ENCODE measurements at places on chromosomes 11 and 22.

- no peak for DNase-seq
These were observed 30.4 kb upstream of the MICAL2 start for GRCh38 chr11:12079726-12080556.

- DNase-seq, result no peak
These were observed at the start of gene PNPLA5 for GRCh38 chr22:43891360-43892182. Gene PNPLA5, minus strand, starts transcription at chr22:43892013. Its CDS starts 133 bp downstream, at chr22:43891880.

DNA sequence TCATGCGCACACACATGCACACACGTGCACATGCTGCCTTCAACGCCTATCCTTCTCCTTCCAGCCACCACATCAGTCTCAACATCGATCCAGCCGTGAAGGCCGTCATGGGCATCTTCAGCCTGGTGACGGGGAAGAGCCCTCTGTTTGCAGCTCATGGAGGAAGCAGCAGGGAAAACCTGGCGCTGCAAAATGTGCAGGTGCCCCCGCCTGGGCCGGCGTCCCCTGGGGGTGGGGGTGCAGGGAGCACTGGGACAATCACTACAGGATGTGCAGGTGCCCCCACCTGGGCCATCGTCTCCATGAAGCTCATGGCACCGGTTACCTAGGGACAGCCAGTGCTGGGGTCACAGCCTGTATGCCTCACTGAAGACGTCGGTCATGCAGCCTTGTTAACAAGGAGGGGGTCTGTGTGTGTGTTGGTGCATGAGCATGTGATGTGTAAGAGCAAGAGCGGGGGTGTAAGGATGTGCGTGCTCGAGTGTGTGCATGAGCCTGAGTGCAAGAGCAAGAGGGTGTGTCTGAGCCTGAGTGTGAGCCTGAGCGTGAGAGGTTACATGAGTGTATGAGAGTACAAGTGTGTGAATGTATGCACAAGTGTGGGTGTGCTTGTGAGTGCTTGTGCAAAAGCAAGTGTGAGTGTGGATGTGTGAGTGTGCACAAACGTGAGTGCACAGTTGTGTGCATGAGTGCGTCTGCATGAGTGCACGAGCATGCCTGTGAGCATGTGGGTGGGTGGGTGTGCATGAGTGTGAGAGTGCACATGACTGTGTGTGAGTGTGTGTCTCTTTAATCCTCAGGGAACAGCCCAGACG lies 31.5 kb downstream of the NADSYN1 start:
- DNase-seq, result no peak

DNA sequence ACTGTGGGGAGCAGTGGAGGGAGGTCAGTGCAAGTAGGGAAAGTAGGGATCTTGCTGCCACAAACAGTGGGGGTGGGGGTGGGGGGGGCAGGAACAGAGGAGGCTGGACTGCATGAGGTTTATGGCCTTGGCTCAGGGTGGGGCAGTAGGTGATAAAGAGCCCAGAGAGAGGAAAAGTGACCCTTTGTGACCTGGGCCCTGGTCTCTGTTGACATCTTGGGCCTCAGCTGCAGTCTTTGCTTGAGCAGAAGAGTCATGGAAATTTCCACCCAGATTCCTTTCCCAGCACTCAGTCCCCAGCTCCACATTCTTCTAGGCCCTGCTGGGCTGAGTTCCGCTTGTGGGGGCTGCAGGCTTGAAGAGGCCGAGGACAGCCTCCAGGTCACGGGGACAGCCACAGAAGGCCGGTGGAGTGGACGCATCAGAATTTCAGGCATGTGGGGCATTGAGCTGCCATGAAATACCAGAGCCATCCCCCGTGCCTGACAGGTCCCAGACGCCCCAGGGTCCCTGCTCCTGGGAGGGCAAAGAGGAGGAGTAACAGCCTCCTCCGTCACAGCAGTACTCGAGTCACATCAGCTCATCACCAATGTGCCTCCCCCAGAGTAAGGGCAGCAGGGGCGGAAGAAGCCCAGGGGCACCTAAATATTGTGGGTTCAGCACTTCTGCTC lies 9.7 kb upstream of the MALAT1 start:
- no peak for DNase-seq

DNA sequence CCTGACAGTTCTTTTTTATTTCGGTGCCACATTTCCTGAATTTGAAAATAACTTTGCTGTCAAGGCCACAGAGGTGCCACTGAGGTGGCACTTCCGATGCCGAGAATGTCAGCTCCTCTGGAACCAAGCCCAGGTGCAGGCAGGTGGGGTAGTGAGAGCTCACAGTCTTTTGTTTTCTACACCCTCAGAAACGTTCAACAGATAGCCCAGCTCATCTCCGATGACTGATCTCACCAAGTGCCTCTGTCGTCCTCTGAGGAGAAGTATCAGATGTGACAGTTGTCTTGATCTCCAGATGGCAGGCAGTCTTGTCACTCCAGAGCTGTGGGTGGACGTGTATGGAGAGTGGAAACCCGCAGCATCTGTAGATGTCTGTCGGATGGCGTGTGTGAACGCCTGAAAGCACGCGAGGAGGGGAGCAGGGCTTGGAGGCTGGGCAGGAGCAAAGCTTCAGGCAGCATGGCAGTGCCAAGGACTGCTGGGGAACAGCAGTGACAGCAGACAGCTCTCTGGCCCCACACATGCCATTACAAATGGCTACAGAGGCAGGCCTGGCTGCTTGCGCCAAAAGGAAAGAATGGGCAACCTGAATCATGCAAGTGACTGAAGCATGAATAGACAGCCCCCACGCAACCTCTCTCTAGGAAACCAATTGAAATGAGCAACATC lies 877.0 kb downstream of the OPCML start:
- DNase-seq, result no peak

DNA sequence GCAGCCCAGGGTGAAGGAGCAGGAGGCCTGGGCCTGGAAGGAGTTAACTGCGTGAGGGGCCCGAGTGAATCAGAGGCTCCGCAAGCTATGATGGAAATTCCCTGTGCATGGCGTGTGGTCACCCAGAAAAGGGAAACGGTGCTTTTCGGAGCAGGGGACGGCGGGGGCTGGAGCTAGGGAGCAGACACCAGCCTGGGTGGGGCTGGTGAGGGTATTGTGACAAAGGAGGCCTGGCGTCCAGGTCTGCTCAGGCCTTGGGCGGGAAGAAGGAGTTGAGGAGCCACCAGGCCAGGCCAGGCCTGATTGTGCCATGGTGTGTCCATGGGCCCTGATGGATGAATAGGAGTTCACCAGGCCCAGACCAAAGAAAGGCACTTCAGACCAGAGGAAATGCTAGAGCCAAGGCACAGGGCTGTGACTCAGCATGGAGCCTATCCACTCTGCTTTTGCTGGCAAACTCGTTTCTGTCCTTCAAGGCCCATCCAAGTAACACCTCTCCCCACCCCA lies 12.8 kb upstream of the SPI1 start:
- no peak for DNase-seq

DNA sequence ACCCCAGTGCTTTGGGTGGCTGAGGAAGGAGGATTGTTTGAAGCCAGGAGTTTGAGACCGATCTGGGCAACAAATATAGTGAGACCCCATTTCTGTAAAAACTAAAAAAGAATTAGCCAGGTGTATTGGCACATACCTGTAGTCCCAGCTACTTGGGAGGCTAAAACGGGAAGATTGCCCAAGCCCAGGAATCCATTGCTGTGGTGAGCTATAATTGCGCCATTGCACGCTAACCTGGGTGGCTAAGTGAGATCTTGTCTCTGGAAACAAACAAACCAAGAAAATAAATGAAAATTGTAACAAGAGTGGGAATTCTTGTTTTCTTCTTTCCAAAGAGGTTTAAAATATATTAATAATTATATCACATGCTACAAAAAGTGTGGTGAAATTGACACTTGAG lies 52.9 kb downstream of the DEPDC5 start:
- no peak for DNase-seq

- DNase-seq, result no peak
These were observed 4.6 kb downstream of the MYH9 start for GRCh38 chr22:36383110-36383581.

- DNase-seq, result no peak
These were observed 1075.3 kb downstream of the TBC1D22A start for GRCh38 chr22:47837703-47838102.

GRCh38 chr22:47695176-47695575 lies 932.7 kb downstream of the TBC1D22A start:
- no peak for DNase-seq

DNA sequence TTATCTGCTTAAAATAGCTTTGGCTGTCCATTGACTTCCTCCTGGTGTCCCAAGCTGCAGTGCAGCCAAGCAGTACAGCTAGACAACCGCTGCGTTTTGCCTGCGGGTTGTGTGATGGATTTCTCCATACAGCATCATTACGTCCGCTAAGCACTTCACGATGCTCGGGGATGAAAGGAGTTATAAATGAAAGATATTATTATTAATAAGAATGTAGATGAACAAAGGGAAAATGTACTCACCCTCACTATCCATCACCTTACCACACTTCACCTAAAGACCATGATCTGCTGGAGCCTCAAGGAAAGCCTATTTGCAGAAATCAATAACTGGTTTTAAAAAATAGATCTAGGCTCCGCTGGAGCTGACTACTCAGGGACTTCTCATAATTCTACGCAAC lies 509.1 kb downstream of the OPCML start:
- no peak for DNase-seq

DNA sequence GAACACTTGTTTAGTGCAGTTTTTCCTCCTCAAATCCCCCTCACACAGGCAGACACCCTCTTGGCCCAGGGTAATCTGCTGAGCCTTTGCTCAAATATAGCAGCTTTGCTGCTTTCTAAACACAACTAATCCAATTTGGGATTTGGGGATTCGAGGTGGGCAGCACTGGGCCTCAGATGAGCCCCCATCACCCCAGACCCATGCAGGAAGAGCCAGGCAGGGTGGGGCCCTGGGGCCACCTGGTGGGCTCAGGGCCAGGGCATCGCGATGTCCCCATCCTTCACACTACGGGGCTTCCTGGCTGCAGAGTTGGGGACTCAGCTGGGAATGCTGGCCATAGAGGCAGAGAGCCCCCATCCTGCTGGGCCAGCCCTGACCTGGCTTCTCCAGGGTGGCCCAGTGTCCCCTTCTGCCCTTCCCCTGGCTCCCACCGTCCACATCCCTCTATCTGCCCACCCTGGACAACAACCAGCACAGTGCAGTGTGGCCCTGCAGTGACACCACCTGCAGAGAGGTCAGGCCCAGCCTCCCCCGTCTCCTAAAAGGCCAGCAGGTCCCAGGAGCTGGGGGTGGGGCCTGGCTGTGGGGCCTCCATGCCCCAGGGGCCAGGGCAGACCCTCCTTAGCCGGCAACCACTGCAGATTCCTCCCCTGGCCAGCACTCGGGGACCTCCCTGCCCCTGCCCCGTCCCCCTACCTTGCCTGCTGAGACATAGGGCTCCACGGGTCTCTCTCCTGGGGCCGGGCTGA lies 56.6 kb upstream of the CCDC188 start:
- no peak for DNase-seq
